Astrocyte of the spinal cord (primary cell): ENCODE measurements at places on chromosomes 12 and 14.
A peak's percentile ranks its signal among the peaks of the same experiment; 100 is the strongest.

DNA sequence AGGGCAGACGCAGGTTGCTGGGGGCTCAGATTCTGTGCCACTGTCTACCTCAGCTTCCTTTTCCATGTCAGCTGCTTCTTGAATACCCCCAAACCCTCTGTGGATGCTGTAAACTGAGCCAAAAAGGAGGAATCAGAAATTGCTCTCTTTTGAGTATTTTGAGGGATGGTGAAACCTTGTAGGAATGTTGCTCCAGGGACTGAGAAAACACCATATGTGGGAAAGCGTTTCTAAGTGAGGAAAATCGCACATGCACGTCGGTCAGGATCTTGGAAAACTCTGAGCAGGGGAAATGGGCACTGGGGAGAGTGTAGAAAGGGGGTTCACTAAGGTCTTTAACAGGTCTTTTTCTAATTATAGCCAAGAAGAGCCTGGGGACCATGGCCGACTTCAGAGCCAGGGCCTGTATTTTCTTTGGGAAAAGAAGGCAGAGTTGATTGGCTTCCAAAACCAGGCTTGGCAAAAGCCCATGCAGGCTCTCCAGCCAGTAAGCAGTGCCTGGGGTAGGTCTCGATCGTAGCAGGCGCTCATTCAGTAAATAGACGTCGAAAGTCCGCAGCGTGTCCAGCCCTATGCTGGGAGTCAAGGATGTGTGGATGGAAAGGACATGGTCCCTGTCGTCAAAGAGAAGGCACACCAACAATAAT is 58.0 kb downstream of the NTF3 start:
- DNase-seq = no peak

GRCh38 chr14:94691660-94692034 is 78.3 kb downstream of the GSC start:
- no peak for DNase-seq

DNA sequence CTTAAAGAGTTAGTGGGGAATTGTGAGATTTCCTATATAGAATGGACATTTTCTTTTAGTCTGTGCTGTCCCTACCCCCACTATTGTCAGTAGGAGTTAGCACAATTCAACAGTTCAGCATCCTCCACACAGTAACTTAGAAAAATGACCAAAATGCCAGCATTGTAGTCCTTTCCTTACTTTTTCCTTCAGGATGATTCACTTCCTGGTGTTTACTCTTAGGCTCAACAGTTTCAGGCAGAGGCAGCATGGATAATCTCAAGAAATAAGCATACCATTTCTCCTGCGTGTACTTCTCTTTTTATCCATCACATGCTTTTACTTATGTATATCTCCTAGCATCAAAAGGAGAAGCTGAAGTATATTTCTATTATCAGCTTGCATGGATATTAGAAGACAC is 683.4 kb downstream of the SLC16A7 start:
- no peak for DNase-seq

DNA sequence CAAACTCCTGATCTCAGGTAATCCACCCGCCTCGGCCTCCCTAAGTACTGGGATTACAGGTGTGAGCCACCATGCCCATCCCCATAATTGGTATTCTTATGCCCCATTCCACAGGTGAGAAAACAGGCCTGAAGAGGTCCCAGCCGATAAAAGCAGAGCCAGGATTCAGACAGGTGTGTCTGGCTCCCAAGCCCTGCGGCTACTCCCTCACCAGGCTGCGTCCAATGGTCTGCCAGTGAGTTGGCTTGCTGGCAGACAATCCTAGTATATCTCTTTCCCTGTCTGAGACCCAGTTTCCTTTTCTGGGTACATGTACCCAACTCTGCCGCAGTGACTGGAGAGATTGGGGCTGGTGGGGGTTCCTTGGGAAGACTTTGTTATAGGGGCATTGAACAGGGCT is 1.9 kb upstream of the TSPAN9 start:
- DNase-seq = no peak

- DNase-seq = no peak
These were observed 26.3 kb downstream of the CMA1 start for GRCh38 chr14:24481622-24482324.

DNA sequence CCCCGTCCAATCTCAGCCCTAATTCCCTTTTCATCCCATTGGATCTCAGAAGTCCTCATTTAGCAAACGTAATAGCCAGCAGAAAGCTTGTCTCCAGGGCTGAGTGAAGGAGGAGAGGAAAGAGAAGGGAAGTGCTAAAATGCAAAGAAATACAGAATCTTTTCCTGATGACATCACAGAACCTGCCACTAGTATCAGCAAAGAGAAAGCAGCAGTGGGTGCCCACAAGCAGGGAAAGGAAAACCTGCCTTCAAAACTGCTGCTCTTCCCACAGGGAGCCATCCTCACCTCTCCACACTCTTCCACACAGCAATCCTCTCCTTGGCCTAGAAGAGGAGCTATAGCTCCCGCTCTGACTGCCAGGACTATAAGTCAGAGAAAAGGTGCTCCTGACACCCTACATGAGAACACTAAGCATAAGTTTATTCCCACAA is 11.3 kb downstream of the MED13L start:
- peak; percentile 41 for DNase-seq
